ENCODE measurements at places on chromosomes 11 and 22.
A peak's percentile ranks its signal among the peaks of the same experiment; 100 is the strongest.

- no peak for DNase-seq
These were observed 24.0 kb downstream of the TCP11L1 start for GRCh38 chr11:33063326-33063881.

- DNase-seq, result peak; percentile 91
These were observed 34.3 kb upstream of the CREB3L1 start for GRCh38 chr11:46242952-46243795.

DNA sequence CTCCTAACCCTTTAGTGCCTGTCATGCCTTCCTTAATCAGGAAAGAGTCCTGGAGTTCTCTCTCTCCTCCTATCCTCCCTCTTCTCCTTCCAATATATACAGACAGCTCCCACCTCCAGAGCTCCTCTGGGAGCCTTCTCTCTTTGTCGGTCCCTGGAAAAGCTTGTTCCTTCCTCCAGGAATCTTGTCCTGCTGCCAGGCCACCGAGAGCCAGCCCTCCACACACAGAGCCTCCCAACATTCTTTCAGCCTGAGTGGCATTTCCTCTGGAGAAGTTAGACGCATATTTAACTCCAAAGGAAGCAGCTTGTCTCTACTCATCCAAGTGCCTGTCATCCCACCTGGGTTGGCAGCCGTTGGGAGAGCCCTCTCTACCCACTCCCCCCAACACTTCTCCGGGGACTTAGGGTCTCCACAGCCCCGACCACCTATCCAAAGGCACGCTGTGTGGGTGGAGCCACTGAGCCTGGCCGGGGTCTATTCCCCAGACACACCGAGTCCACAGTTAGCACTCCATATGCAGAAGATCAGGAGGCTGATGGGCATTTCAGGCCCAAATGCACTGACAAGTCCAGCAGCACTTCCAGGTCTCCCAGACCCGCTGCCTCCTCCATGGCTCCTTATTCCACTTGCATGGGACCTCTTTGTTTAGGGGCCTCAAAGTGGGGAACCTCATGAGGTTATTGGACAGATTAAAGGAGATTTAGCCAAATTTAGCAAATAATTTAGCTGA, 31.1 kb downstream of the DKK3 start:
- DNase-seq, result no peak

- DNase-seq, result no peak
These were observed 98.6 kb downstream of the KIF18A start for GRCh38 chr11:28009388-28009787.

DNA sequence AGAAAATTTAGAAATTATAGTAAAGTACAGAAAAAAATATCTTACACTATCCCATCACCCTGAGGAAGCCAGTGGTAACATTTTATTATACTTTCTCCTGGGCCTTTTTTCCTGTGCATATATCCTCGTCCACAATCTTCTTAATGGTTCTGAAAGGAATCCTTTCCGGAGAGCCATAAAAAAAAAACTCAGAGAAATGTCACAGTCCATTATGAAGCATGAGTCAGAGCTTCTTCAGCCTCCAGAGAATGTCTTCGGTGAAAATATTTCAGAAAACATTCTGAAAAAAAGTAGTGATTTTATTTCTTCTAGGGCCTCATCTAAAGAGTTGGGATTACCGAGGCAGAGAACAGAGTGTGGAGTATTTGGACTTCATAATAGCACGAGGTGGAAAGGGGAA, 163.4 kb downstream of the INSC start:
- no peak for DNase-seq

- no peak for DNase-seq
These were observed 23.6 kb upstream of the ARHGAP32 start for GRCh38 chr11:129215506-129216245.

DNA sequence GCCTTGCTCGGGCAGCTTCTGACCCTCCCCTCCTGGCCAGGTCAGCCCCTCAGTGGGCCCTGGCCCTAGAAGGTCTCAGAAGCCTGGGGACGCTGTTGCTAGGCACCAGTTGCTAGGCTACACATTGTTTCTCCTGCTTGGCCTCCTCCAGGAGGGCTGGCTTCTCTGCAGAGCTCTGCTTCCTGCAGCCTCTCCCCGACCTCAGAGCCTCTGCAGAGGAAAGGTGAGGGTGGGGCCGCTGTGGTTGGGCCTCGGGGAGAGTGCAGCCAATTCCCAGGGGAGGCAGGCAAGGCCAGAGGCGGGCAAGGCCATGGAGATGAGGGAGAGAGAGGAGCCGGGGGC, 27.6 kb upstream of the LRRC10B start:
- DNase-seq, result peak; percentile 86

Measured in D721Med (cell line).